Activated CD4-positive, alpha-beta T cell treated with anti-CD3 and anti-CD28 coated beads for 4 hours (primary cell): ENCODE measurements at places on chromosomes 12 and 14.

- no peak for DNase-seq
Observed at GRCh38 chr14:26548406-26548805, 49.4 kb downstream of the NOVA1 start.

GRCh38 chr14:69559581-69560011 is 15.1 kb downstream of the CCDC177 start:
- DNase-seq: no peak

DNA sequence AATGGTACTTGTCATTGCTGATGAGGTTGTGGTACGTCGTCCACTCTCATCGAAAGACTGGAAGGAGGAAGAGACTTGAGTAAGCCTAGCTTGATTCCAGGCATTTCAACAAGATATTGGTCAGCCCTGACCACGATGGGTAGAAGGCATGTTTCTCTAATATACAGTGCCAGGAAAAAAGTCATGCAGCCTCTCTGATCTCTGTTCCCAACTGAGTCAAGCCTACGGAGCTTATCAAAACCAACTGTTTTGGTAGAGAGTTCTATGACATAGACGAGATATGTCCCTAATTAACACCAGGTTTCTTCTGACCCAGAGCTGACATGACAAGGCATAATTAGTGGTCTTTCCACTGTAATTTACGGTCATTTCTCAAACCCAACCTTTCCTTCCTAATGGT is 58.5 kb downstream of the NIN start:
- DNase-seq: no peak

GRCh38 chr12:59149995-59150642 is 229.8 kb upstream of the LRIG3 start:
- no peak for DNase-seq

DNA sequence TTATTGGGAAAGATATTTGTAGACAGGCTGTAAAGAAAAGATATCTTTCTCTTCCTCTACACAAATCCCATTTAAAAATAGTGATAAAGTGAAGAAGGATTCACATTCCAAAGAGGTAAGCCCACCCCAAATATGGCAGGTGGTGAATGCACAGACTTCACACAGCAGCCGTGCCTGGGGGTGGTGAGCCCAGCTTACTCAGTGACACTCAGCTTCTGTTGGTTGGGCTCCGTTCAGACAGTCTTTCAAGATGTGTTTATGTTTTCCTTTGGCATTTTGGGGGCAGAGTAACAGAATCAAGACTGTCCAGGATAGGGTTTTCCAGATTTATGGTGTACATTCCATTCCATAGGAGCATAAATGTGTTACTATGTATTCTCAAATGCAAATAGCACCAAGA is 4.1 kb upstream of the COL2A1 start:
- DNase-seq: no peak

DNA sequence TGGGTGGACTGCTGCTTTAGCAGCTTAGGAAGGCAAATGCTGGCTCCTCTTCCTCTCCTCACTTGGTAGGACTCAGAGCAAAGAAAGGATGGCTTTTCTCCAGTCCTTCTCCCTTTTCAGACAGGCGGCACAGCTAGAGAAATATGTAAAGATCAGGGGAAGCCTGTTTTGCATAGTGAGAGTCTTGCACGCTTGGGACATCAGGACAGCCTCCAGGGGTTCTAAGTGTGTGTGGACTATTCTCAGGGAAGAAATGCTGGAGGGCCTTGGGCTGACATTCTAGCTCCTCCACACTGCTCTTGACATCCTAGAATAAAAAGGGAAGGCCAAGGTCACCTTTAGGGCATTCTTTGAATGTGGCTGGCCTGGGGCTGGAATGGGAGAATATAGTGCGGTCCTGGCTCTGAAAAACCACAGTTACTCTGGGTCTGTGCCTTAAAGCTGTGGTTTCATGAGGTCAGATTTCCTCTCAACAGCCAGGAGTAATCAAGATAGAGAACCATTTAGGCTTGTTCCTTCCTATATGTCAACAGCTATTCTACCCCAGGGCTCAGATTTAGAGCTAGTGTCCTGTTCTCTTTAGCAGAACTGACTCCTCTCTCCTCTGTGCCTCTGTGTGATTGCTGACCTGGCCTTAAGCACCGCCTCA is 24.3 kb downstream of the CMA1 start:
- no peak for DNase-seq

- peak; percentile 71 for DNase-seq
Observed at GRCh38 chr14:65850429-65851135, 438.1 kb downstream of the FUT8 start.

DNA sequence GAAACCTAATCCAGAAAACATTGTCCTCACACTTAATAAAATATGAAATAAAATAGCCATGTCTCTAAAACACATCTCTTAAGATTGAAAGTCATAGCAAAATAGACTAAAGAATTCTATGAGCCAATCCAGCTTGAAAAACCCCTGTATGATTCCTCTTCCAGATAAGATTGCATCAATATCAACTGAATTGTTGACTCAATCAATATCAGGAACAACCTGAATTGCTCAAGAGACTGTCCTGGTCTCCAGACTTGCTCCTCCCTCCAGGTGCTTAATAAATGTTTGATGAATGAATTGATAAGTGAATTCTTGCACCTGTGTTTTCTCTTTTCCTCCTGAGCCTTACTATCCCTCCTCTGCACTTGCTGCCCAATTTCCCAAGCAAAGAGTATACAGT is 162.1 kb downstream of the NTF3 start:
- no peak for DNase-seq

DNA sequence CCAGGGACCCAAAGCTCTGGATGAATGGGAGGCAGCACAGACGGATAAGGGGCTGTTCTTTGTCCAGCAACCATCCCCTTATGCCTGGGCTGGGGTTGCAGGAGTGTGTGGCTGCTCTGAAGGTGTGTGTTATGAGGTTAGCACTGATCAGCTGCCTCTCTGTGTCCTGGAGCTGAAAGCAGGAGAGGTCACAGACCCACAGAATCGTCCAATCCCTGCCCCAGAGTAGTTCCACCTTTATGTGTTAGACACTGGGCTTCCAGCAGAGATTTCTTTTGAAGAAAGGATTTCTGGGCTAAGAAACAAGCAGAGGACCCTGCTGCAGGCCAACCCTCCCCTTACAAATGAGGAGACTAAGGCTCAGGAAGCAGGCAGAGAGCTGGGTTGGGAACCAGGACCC is 62.4 kb downstream of the ARL6IP4 start:
- no peak for DNase-seq

DNA sequence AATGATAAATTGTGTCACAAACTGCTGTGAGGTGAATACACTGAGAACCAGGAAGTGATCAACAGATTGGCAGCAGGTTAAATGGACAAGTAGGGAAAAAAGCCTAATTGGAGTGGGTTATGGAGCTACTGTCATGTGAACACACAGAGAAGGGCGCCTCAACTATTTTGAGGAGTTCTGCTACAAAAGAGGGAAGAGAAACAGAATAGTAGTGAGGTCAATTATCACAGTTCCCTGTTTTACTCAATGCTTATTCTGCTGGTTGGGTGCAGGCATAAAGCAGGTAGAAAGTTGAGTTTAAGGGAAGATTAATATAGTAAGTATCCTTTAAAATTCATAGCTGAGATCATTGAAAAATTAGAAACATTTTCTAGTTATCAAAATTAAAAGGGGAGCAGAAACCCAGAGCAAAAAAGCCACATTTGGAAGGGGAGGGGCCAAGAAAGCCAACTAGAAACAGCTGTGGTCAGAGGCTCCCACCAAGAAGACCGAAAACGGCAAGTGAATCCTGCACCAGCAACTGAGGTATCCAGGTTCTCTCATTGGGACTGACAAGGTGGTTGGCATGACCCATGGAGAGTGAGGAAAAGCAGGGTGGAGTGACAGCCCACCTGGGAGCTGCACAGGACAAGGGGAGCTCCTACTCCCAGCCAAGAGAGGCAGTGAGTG is 105.7 kb downstream of the ZC3H14 start:
- DNase-seq: no peak

- DNase-seq: no peak
Observed at GRCh38 chr12:75481774-75482173, 1.2 kb downstream of the GLIPR1 start.

DNA sequence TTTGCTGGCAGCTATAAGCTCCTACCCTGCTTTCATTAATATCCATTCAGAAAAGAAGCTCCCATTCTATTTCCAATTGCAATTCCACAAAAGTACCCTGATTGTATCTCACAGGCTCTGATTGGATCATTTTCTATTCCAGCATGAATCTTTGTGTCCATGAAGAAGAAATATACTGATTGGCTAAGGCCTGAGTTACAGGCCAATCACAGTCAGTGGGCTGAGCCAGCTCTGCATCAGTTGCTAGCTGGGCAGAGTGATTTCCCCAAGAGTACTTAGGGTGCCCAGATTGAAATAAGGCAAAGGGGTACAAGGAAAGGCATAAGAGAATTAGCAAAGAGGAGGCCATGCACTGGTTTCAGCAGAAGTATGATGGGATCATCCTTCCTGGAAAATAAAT is 14.4 kb downstream of the ART4 start:
- DNase-seq: no peak

DNA sequence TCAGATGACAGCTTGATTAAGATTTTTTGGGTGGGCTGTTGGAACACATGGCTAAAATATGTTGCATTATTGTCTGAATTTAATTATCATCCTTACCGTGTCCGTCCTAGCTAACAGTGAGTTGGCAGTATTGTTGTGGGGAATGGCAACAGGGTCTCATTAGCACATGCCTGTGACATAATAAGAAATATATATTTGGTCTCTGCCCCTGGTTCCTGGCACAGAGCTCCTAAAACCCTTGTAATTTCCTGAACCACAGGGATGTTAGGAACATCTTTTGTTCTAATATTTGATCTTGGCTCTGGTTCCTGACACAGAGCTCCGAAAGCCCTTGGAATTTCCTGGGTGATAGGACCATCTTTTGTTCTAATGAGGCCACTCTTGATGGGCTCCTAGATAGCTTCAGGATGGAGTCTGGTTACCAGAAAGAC is 76.0 kb downstream of the SYNE2 start:
- no peak for DNase-seq

DNA sequence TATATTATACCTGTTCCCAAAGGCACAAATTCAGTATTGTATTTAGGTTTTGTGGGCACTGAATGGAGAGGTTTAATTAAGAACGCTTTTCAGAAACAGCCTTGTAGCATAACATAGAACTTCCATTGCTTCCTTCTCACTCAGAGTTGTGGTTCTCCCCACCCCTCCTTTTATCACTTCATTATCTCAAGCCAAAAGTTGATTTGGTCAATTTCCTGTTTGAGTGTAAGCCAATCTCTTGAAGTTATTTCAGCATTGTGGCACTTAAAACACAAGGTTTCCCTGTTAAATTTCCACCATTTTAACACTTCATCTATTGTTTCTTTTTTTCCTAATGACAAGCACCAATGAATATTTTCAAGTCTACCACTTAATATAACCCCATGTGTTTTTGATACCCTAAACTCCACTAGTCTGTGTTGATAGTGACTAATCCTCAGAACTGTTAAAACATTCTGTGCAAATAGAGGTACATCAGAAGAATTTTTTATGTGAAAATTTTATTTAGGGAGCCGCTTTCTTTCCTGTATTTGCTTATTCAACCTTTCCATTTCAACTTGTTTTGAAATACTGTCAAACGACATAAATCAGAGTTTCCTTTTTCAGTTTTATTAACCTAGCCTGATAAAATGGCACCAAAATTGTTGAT is 340.1 kb downstream of the BCAT1 start:
- no peak for DNase-seq

DNA sequence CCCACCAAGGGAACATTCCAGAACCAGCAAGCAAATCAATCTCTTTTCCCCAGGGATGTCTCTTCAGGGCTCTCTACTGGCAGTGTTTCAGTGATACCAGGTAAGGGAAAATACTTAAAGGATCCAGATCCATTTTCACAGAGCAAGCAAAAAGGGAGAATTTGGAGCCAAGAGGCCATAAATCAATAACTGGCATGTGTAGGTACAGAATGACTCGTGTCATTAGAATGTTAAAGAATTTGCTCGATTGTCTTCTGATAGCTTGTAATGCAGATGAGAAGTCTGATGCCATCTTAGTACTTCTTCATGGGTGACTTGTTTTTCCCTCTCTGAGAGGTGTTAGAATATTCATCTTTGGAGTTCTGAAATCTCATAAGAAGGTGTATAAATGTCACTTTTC is 242.9 kb downstream of the KTN1 start:
- DNase-seq: no peak

- DNase-seq: peak; percentile 8
Observed at GRCh38 chr14:53190938-53191337, 37.8 kb upstream of the DDHD1 start.

- DNase-seq: no peak
Observed at GRCh38 chr12:46676396-46676795, 149.4 kb downstream of the SLC38A4 start.
